ENCODE measurements at places on chromosomes 2 and 18.
A peak's percentile ranks its signal among the peaks of the same experiment; 100 is the strongest.

DNA sequence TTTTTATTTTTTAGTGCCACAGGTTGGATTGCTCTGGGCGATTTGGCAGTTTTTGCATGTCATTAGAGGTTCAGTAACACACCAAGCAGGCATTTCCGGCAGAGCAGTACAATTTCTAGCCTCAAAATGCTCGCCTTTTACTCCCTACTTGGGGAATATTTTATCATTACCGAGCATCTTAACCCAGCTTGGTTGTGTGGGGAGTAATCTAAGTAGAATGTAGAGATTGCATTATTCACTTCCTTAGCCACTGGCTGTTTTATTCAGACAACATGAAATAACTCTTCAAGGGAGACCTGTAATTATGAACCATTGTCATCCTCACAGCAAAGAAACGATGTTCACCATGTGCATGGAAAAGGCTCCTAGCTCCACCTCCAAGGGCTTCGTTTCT, 13.1 kb downstream of the GRP start:
- DNase-seq, result no peak

DNA sequence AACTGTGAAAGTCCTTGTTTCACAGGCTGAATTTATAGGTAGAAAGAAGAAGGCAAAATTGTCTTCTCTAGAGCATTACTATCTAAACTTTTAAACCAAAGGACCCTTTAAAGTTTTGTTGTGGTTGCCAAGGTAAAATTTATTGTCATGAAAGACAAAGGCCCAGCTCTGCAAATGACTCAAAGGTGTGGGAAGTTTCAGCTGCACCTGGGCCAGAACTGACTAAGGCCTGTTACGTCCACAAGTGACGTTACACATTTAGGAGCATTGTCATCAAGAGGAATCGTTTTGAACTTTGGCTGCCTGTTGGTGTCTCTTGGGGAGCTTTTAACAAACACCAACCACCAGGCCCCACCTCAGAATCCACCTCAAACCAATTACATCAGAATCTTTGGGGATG, 8.1 kb upstream of the DSC3 start:
- no peak for DNase-seq

DNA sequence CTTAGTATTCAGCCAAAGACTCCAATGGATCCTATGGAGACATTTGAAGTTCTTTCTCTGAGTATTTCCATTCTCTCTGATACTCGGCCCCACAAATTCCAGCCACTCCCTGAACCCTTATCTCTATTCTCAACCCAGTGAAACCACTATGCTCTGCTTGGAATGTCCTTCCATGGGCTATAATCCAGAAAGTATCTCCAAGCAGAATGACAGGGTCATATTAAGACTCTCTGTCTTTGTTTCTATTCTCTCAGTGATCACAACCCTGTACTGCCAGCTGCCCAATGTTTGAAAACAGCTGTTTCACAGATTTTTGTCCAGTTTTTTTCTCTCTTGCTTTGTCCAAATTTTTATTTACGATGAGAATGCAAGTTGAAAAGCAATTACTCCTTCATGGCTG, 21.9 kb downstream of the CHMP3 start:
- no peak for DNase-seq

GRCh38 chr2:118000041-118000440, 13.8 kb downstream of the CCDC93 start:
- no peak for DNase-seq

- DNase-seq, result no peak
These were observed 14.0 kb downstream of the FER1L5 start for GRCh38 chr2:96656540-96656939.

DNA sequence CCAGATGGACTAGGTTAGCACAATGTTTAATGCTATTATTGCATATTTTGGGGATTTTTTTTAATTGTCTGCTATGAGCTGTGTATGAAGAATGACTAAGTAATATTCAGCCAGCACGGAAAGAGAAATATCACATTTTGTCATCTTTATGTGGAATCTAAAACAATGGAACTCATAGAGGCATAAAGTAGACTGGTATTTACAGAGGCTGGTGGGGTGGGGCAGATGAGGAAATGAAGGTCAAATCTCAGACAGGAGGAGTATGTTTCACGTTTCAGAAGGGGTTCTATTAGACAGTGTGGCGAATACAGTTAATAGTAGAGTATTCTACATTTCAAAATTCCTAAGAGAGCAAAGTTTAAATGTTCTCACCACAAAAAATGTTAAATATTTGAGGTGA, 4.7 kb downstream of the CDH19 start:
- peak; percentile 46 for DNase-seq

DNA sequence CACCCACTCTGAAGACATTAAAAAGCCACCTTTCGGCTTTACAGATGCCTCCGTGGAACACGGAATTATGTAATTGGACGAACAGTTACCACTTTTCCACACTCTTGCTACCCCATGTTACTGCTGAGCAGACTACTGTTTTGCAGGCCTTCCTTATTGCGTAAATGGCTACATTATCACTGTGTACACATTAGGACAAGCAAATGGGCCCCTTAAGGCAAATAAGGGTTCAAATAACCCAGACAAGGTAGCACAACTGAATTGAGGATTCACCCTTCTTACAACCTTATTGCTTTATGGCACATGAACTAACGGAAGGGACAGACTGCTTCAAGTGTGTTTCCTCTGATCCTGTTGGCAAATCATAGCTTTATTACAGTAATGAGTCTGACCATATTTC, 832.2 kb upstream of the FANCL start:
- no peak for DNase-seq

- no peak for DNase-seq
These were observed 56.9 kb upstream of the WIPF1 start for GRCh38 chr2:174654419-174654941.

DNA sequence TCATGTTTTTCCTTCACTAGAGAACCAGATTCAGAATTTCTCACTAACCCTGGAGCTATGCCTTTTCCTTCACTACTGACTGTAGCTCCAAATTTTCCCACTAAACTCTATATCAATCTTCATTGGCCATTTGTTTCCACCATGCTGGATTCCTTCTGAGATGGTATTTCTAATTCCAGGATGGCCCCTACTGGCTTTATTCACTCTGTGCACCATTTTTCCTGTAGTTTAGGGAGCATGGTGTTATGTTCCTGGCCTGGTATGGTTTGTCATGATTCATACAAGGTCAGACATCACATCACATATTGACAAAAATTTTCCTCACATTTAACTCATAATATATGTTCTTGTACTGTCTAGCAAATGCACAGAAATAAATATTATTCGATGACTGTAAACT, 229.2 kb upstream of the TFPI start:
- DNase-seq, result no peak

Measured in SHP77 treated with DMSO at 0.1 percent for 48 hours (cell line).